ENCODE measurements at places on chromosomes 3 and 15. TPM values are rescaled to one million over a fixed set of nuclear protein-coding genes. Genes with fewer than 3 reads are reported as not detected.

Gene DCUN1D1
- 54.4 TPM for total RNA-seq

Gene PLA2G4B
- total RNA-seq = 4.5 TPM

Gene ANXA2
- total RNA-seq = 210 TPM

Gene SLC28A1
- total RNA-seq = not detected

Gene FBXL22
- 0.95 TPM for total RNA-seq

Gene CLSTN2
- total RNA-seq = not detected

Gene GOLGA6L4
- 1.1 TPM for total RNA-seq

Gene COL8A1
- total RNA-seq = not detected
